SW480 (cell line): ENCODE measurements at places on chromosomes 6 and 20.
A peak's percentile ranks its signal among the peaks of the same experiment; 100 is the strongest.

DNA sequence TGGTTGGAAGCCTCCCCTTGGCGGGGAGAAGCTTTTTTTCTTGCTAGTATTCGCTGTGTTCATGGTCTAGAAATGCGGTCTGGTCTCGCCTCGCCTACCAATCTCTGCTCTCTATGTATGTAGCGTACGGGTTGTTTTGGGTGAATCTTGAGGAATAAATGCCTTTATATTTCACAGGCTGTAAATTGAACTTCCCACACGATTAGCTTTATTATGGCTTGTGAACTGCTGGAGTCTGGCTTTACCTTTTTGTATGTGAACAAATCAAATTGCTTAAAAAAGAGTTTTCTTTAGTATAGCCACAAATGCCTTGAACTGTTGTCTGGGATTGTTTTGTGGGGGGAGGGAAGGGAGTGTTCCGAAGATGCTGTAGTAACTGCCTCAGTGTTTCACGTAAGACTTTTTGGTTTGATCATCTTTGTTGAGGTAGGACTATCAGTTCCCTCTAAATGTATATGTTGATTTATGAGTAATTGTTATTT, 2.2 kb downstream of the INSM1 start:
- peak; percentile 27 for DNase-seq

- no peak for DNase-seq
Observed at GRCh38 chr20:568097-568652, 24.6 kb upstream of the CSNK2A1 start.

- DNase-seq, result no peak
Observed at GRCh38 chr20:10472871-10473270, 37.8 kb downstream of the SLX4IP start.

DNA sequence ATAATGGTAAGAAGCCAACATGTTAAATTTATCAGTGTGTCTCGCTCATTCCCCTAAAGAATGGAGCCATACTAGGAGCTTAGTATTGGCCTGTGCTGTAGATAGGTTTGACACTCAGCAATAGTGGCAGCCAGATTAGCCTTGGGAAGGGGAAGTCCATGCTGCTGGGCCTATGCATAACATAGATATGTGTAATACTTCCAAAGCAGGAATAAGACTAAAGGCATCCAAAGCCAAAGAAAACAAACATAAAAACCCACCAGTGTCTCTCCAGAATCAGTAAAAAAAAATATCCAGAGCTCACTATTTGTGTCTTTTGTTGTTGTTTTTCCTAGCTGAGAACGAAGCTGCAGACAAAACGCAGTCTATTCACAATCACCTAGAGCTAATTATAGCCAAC, 104.2 kb upstream of the STXBP5 start:
- DNase-seq, result no peak

GRCh38 chr6:34132486-34133185, 13.3 kb downstream of the GRM4 start:
- peak; percentile 41 for DNase-seq

DNA sequence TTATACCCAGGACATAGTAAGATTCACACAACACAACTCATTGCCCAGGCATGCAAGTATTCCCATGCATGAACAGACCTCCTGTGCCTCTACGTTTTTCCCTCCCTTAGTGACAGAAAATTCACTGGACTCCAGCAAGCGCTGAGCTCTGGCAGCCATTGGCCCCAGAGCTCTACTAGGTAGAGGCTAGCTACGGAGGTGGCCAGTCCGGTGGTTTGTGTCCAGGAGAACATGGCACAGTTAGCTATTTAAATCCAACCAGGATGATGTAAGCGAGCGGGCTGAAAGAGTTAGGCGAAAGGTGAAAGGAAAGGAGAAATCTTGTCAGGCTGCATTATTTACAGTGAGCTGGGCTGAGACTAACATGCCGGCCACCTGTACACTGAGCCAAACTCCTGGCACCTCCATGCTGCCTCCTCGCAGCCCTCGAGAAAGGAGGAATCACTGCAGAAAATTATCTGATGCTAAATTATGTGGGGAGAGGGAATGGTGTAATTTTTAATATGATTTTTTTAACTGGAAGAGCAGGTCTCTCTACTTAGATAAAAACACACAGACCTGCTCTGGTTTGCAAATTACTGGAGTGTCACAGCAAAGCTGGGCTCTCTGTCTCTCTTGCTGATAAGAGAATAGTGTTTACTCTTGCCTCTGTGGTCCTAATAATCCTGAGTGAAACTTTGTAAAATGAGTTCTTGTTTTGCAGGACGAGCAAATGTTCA, 50.1 kb upstream of the ARMC2 start:
- DNase-seq, result no peak

DNA sequence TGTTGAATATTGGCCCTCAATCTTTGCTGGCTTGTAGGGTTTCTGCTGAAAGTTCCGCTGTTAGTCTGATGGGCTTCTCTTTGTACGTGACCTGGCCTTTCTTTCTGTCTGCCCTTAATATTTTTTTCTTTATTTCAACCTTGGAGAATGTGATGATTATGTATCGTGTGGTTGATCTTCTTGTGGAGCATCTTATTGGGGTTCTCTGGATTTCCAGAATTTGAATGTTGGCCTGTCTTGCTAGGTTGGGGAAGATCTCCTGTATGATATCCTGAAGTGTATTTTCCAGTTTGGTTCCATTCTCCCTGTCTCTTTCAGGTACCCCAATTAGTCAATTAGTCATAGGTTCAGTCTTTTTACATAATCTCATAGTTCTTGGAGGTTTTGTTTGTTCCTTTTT, 22.6 kb upstream of the MOXD1 start:
- no peak for DNase-seq

- DNase-seq, result no peak
Observed at GRCh38 chr6:32461493-32461892, 21.8 kb downstream of the HLA-DRA start.

DNA sequence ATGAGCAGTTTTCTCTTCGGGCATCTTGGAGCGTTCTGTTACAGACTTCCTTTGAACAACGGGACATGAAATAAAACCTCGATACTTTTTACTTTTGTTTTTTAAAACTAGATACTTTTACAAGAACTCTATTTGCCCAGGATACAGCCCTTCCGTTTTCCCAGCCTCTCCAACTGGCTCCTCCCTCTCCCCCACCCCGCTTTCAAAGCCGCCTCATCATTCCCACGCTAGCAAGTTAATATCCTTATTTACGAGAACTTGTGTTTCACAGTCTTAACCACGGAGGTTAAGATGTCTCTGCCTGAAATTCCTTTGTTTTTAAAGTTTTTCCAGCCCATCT, 241 bp upstream of the CFAP206 start:
- DNase-seq, result peak; percentile 30

- no peak for DNase-seq
Observed at GRCh38 chr6:4023240-4023639, 55.7 kb downstream of the FAM217A start.

GRCh38 chr20:25090492-25091429, 8.8 kb upstream of the VSX1 start:
- DNase-seq, result no peak

DNA sequence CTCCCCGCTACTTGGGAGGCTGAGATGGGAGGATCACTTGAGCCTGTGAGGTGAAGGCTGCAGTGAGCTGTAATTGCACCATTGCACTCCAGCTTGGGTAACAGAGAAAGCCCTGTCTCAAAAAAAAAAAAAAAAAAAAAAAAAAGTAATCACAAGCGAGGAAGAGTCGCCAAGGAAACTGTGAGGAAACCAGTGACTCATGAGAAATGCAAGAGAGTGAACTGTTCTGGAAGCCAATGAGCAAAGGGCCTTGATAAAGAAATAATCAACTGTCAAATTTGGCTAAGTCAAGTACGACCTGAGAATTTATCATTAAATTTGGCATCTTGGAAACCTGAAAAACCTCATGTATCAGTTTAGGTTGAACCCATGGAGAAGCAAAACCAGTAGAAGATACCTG, 16.1 kb upstream of the LAMP5 start:
- DNase-seq, result no peak

DNA sequence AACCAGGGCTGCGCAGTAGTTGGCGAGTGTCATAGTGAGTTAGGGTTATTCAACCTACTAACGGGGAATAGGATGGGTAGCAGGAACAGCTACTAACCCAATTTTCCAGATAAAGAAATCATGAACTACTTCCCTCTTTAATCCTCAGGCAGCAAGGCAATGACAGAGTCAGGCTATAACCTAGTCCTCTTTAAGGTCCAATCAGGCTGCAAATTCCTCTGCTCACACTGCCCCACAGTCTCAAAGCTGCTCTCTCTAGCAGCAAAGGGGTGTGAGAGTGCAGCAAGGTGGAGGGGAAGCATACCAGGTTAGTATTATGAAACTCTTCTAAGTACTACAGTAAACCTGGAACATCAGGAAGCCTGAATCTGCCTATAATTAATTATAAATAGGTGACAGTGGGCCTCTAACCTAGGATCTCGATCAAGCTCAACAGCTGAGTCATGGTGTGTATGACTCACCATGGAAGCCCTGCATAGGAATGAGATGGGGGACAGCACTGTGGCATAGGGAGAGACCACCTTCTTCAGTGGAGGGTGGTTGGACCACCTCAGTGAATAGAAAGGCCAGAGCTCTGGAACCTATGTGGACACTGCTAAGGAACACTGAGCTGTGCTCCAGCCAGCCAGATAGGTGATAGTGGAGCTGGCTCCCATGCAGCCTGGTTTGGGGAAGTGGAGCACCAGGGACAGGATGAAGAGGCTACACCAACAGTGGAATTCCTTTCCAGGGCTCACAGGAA, 7.9 kb downstream of the PEX6 start:
- DNase-seq, result no peak

DNA sequence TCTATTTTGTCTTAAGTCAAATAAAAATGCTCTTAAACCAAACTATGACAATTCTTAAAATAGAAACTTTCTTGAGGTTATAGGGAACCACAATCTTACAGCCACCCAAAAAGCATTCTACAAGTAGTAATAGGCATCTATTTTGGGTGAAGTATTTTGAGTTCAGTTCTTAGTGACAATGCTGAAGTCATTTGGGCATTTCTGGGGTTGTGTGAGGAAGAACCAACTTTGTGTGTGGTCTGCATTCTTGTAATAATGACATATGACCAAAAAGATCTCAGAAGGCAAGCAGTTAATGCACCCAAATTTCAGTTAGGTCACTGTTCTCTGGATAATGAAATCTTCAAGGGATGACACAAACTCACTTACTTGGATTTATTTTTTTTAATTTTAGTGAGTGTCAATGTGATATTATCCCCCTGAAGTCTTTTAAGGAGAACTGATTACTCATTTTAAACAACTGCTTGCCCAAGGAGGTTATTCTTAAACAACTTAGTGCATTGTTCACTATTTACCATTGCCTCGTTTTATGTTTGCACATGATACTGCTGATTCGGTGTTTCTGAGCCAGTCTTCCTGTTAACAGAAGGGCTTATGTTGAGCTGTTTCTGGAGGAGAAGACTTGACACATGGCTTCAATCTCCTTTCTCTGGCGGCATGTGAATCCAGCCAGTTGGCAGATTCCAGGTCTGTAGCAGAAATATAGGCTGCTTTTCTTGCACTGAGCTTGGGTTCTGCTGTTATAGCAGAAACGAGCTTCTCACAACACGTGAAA, 618.9 kb downstream of the BCKDHB start:
- DNase-seq, result no peak

- DNase-seq, result no peak
Observed at GRCh38 chr6:41801380-41801779, 13.9 kb downstream of the TOMM6 start.

- DNase-seq, result no peak
Observed at GRCh38 chr20:24577271-24577909, 108.0 kb downstream of the SYNDIG1 start.

DNA sequence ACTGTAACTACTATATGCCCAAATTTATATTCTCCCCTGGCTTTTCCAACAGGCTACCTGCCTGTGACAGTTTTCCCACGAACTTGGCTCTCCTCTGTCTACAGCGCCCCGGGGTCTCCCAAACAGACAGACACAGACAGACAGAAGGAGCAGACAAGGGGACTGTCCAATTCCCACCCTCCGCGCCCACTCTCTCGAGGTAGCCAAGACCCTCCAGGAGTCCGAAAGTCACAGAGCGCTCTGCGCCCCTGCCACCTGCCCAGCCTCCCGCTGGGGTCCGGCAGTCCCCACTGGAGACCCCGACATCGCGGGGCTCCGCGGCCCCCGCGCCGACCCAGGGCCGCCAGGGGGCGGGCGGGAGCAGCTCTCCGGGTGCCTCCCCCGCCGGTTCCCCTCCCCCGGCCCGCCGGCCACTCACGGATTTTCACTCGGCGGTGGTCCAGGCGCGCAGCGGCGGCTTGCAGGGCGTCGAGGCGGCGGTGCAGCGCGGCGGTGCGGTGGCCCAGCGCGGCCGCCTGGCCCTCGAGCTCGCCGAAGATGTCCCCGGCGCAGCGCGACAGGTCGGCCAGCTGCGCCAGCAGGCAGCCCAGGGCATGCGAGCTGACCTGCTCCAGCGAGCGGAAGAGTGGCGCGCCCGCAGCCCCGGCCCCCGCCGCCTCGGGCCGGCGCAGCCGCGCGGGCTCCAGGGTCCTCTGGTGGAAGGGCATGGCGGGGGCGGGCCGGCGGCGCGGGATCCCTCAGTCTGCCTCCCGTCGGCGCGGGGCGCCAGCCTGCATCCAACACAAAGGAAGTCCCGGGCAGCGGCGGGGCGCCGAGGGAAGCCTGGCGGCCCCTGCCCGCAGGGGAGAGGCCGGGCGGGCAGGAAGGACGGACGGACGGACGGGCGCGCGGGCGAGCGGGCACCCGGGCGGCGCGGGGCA, 81.3 kb upstream of the CCDC28A start:
- DNase-seq, result peak; percentile 47

DNA sequence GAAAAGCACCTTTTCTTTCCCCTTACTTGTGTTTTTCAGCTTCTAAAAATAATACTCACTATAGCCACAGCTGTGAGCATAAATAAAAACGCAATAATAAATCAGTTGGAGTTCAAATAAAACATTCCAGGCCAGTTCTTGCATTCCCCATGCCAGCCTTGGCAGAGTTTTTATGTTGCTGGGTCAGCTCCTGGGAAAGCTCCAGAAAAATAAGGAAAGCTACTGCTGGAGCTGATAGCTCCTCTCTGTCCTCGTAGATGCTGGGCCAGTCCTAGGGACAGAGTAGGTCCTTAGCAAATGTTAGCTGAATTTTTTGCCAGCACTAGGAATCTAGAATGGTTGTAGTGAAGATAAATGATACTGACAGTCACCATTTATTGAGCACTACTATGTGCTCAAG, 389.0 kb upstream of the SYNCRIP start:
- DNase-seq, result no peak

GRCh38 chr6:169622618-169623017, 79.2 kb downstream of the WDR27 start:
- DNase-seq, result no peak

DNA sequence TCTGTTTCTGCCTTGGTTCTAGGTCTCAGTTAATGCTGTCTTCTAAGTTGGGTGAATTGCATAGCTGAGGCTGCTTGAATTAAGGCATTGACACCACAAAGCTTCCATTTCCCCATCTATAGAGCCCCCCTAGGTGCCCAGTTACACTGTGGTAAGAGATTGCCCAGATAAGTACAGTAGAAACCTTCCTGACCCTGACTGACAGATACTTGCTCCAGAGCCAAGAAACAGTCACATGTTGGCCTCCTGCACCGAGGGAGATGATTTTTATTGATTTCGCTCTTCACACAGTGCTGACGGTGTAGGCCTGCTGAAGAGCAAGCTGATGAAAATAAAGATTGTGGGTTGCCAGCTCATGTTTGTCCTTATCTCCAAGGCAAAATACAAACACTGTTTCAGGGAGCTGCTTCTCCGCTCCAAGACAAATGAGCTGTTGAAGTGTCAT, 67.9 kb downstream of the TRMT11 start:
- no peak for DNase-seq
